ENCODE measurements at places on chromosomes 5 and 9.

DNA sequence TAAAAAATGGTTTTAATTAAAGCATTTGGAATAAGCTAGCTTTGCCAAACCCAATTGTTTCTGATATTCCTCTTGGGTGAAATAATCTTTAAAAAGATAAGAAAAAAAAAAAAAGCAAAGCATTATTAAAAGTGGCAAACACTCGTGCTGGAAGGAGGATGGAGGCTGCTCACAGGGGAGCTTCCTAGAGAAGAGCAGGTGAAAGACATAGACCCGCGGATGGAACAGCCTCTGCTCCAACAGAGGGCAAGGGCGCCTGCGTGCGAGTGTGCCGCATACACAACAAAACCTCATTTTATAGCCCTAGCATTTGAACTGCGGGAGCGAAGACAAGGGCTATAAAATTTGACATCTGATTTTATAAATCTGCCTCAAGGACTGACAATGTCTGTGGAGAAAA is 33.4 kb upstream of the SLC25A51 start:
- no peak for DNase-seq

DNA sequence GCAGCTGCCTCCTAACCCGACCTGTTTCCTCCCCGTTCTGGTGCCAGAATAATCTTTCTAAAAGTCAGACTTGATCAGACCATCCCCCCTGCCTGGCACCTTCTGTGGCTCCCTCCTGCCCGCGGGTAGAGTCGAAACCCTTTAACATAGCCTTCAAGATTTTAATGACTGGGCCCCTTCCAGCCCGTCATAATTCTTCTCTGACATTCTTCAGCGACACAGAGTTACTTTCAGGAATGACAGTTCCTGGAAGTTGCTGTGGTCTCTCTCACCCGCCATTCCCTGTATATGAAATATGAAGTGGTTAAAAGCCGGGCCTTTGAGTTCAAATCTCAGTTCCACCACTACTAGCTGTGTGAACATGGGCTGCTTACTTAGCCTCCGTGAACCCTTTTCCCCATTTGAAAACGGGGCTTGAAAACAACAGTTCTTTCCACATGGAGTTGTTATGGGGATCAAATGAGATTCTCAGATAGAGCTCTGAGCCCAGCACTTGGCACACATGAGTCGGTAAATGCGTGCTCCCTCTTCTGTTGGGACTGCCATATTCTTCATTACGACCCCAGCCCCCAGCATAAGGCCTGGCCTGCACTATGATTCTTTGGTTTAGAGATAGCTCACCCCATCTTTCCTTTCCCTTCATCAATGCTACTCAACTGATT is 737 bp downstream of the NANS start:
- DNase-seq: no peak

GRCh38 chr5:63495225-63495624 is 467.0 kb downstream of the HTR1A start:
- no peak for DNase-seq

- DNase-seq: no peak
These were observed 58.9 kb upstream of the ORM1 start for GRCh38 chr9:114263853-114264510.

- DNase-seq: no peak
These were observed 7.9 kb upstream of the NINJ1 start for GRCh38 chr9:93141771-93142483.

- no peak for DNase-seq
These were observed 119.4 kb downstream of the MPDZ start for GRCh38 chr9:13160051-13160450.

- DNase-seq: no peak
These were observed 5.0 kb downstream of the CMYA5 start for GRCh38 chr5:79694652-79695051.

GRCh38 chr9:91006046-91006445 is 204.4 kb downstream of the SYK start:
- no peak for DNase-seq

GRCh38 chr9:3962496-3962895 is 337.4 kb downstream of the GLIS3 start:
- DNase-seq: no peak

GRCh38 chr9:82438581-82438980 is 450.0 kb downstream of the SPATA31D1 start:
- no peak for DNase-seq

GRCh38 chr9:72351538-72352453 is 13.2 kb downstream of the ZFAND5 start:
- no peak for DNase-seq

GRCh38 chr5:145689235-145689634 is 145.9 kb downstream of the PRELID2 start:
- no peak for DNase-seq

DNA sequence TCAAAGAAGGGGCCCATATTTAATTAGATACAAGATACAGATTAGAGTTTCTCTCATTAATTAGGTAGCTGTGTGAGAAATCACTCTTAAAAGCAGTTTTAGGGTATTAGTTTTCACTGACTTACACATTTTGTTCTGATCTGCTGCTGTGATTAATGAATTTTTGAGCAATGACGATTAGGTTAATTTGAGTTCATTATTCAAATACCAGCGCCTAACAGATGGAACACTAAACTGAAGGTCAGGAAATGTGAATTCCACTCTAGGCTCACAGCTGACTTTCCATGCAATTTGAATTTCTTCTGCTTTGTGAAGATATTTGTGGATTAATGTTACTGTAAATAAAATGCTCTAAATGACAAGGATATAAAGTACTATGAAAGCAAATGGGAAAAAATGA is 380.6 kb downstream of the ADGRV1 start:
- no peak for DNase-seq

- DNase-seq: no peak
These were observed 68.7 kb upstream of the WDR41 start for GRCh38 chr5:77560677-77561263.

- no peak for DNase-seq
These were observed 212.5 kb downstream of the GAS1 start for GRCh38 chr9:86734771-86735170.

- no peak for DNase-seq
These were observed 29.5 kb downstream of the MAMDC2 start for GRCh38 chr9:70073193-70073592.

DNA sequence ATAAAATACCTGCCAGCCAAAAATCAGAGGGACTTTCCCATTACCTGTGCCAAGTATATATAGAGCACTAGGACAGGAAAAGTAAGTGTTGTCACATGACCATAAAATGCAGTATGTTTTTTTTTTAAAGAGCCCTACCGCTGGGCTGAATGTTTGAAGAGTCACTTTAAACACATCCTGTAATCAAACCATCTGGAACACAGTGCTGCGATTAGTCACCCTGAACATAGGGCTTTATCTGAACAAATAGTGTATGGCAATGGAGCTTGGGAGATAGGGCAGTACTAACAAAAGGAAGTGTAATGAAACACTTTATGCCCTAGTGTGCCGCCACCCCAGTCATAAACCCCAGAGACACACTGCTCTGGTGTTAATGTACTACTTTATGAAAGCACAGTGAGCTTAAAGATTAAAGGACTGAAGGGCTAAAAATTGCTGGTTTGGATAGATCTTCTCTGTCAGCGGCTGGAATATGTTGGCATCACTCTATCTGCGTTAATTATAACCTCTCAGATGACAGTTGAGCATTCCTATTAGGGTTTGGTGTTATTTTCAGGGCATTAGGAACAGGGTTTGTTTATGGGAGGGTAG is 90.4 kb downstream of the ZNF608 start:
- DNase-seq: no peak

DNA sequence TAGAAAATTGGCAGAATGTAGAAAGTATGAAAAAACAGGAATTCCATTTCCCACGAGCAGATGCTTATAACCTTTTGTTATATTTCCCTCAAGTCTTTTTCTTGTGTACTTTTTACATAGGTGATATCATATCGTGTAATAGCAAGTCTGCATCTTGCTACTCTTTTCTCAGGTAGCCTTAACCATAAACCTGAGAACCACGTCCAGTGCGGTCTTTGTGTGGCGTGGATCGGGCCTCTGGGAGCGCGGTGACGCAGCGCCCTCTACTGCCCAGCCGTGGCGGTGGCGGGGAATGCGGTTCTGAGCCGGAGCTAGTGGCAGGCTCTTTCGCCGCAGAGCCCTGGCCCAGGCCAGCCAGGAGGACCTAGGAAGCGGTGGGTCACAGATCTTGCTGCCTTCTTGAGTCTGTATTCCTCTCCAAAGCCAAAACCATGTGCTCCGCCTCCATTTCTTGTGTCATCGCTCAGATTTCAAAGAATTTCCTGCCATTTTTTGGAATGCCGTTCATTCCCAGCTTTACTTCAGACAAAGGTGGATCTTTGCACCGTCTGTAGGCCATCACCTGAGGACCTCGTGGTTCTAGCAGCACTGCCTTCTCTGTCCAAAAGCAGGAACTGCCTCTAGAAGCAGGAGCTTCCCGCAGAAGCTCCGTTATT is 71.9 kb downstream of the MVB12B start:
- DNase-seq: peak; percentile 67

- no peak for DNase-seq
These were observed 378.2 kb downstream of the ACTL7B start for GRCh38 chr9:108477529-108478006.

Measured in GM18507 (cell line).